ENCODE measurements at places on chromosomes 2 and 18.

GRCh38 chr2:72757177-72757775 is 68.6 kb downstream of the EXOC6B start:
- DNase-seq, result no peak

GRCh38 chr2:181585732-181586131 is 71.2 kb downstream of the CERKL start:
- no peak for DNase-seq

DNA sequence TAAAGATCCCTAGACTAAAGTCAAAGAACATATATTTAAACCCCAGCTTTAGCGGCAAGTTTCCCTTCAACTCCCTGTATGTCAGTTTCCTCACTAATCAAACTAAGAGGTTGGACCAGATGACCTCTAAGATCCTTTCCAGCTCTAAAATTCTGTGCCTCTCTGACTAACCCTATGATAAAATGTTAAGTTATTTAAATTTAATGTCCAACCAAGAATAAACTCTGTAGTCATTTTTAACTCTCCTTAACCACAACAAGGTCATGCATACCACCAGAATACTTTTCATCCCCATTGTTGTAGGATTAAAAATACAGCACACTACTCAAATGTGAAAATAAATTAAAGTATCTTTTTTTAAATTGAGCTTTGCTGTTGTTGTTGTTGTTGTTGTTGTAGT is 5.2 kb upstream of the PDE1A start:
- DNase-seq, result no peak

- DNase-seq, result no peak
Measured at GRCh38 chr2:128108166-128108565, 17.2 kb downstream of the UGGT1 start.

DNA sequence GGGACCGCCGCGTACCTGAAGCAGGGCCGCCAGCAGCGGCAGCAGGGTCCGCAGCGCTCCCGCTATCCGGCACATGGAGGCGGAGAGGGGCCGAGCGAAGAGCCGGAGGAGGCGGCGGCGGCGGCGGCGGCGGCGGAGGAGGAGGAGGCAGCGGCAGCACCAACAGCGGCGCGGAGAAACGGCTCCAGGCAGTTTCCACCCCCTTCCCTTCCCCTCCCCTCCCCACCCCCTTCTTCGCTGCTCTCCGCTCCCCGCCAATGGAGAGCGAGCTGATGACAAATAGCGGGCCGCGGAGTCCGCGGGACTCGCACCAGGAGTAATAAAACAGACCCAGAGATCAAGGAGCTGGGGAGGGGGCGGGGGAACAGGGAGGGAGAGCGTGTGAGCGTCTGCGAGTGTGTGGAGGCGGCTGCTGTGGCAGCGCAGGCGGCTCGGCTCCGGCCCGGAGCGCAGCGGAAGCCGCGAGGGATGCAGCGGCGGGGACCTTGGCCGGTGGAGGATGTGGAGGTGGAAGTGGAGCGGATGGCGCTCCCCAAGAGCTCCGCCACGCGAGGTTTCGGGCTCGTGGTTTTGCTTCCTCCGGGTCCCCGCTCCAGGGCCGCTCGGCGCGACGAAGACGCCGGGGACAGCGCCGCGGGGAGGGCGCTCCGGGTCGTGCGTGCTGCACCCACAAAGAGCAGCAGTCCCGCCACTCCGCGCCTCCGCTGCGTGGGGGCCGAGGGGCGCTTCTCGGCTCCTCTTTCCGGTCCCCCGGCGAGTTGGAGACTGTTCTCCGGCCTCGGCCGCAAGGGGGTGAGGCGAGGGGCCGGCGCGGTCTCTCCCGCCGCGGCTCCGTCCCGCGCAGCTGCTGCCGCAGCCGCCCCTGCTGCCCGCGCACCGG is at the start of gene CDH2:
CDH2 (minus strand) TSS at position 183 of the 880 bp plus-strand sequence; CDS start at position 75, 108 bp downstream.
- DNase-seq, result no peak

DNA sequence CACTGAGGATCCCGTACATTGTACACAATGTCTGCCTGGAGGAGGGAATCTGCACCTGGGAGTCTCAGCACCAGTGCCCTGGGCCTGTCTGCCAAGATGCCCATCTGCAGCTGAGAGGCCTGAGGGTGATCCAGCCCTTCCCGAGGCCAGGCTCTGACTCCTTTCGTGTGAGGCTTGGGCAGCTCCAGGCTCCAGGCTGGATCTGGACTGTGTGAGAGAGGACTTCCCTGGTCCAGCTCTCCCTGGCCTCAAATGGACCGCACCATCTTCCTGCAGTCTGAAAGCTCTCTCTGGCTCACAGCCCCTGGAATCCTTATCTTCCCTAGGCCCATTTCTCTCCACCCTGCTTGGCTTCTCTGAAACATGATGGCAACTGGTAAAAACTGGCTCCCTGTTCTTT is 324.6 kb downstream of the DYSF start:
- no peak for DNase-seq

- no peak for DNase-seq
Measured at GRCh38 chr18:7070466-7070865, 47.1 kb downstream of the LAMA1 start.

- DNase-seq, result no peak
Measured at GRCh38 chr2:109386004-109386695, 227.6 kb downstream of the SEPTIN10 start.

DNA sequence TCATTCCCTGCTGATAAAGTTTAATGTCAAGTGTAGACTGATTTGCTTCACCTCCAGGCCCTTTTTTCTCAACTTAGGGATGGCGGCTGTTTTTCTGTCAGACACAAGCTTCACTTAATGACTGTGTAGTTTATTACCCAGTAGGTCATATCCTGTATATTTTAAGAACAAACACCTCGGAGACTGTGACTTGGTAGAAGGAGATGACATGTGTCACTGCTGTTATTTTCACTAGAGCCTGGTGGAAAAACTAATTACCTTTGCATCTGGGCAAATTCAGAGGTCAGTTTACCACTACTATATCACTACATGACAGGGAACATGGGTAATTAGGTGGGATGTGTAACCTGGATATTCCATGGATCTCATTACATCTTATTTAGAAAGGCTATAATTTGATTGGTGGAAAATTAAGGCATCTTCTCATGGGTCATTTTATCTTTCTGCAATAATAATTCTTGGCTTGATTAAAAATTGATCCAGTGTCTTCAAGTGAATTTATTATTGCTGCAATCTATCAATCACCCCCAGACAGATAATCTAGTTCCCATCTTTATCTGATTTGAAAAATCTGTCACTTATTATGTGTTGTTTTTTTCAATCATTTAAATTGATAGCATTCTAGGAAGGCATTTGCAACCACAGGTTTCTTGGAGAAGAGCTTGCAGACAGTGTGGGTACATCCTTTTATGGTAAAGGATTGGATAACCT is 353.8 kb upstream of the SPRED2 start:
- no peak for DNase-seq

- no peak for DNase-seq
Measured at GRCh38 chr2:144518748-144519596, 947 bp downstream of the ZEB2 start.

DNA sequence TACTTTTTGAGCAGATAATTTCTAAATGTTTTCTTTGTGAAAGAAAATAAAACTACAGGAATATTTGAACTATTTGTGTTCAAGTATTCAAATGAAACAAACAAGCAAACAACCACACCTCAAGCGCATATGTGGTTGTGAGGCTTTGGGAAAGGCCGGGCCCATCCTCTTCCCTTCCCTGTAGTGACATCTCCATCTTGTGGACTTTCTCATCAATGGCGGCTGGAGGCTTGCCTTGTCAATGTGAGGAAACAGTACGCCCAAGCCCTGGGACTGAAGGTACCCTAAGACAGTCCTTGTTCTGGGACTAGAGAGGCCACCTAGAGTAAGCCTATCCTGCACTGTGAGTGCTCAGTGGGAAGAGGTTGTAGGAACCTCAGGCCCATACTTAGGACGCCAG is 166.8 kb downstream of the TPGS2 start:
- DNase-seq, result no peak

DNA sequence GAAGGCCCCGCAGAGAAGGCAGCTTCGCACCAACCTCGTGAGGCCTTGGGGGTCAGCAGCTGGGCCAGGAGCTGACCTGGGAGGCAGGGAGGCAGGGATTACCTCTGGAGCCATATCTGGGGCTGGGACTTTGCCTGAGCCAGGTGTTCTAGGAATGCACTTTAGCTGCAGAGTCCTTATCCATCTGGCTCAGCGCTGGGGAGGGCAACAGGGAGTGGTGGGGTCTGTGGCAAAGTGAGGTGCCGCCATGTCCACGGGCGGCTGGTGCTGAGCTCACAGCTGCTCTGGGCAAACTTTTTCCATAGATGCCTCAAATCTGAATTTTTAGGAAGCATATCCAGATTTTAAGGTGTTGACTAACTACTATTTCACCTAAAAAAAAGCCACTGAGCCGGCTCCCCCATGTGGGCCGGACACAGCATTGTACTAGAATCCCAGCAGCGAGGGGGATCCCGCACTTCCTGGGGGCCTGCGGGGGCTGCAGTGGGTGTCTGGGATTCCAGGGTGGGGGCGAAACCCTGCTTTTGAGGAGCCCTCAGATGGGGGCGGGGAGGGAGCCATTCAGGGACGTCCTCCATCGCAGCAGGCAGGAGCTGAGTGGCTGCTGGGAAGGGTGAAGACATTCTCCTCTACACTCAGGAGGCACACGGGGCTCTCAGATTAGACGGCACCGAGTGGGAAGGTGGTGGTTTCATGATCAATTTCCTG is 34.6 kb downstream of the RTP5 start:
- no peak for DNase-seq

GRCh38 chr18:45121146-45121545 is 440.5 kb downstream of the SETBP1 start:
- no peak for DNase-seq

DNA sequence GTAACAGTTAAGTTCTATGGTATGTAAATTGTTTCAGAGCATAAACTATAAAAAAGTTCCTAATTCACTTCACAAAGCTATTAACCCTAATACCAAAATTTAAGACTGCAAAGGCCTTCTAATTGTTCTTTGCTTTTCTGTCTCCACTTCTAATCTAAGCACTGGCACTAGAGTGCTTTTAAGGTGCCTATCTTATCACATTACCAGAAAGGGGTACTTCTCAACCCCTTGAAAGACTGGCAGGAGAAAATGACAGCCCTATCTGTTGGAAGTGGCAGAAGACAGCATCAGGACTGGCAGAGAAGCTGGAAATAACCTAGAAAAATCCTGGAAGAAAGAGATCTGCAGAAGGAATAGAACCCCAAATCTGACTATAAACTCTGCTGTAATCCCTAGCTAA is 10.3 kb downstream of the CNRIP1 start:
- no peak for DNase-seq

DNA sequence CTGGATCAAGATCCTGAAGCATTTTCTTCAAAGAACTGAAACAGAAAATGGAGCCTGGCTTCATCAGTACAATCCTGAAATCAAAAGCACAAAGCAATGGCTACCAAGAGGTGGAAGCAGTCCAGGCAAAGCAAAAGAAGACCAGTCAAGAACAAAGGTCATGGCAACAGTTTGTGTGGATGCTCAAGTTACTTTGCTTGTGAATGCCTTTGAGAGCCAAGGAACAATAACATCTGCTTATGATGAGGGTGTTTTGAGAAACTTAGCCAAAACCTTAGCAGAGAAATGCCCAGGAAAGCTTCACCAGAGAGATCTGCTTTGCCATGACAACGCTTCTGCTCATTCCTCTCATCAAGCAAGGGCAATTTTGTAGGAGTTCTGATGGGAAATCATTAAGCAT is 723.1 kb downstream of the TMEM182 start:
- DNase-seq, result no peak

DNA sequence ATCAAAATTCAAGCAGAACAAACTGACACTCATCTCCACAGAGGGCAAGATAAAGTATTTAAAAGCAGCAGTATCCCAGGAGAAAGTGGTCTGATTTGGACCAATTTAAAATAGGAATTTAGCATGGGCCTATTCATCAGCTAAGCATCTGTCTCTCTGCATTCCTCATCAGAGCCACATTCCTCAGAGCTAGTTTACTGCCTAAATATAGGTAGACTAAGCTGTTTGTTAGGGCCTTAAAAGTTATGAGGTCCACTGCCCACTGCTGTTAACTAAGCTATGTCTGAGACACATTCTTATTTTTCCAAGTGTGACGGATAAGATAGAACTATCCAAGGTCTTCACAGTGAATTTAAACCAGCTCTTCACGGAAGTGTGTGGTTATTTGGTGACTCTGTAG is 17.6 kb downstream of the NEB start:
- no peak for DNase-seq

GRCh38 chr2:181164699-181165098 is 184.3 kb downstream of the UBE2E3 start:
- DNase-seq, result no peak

- DNase-seq, result no peak
Measured at GRCh38 chr2:127373362-127374083, 14.3 kb downstream of the MAP3K2 start.

DNA sequence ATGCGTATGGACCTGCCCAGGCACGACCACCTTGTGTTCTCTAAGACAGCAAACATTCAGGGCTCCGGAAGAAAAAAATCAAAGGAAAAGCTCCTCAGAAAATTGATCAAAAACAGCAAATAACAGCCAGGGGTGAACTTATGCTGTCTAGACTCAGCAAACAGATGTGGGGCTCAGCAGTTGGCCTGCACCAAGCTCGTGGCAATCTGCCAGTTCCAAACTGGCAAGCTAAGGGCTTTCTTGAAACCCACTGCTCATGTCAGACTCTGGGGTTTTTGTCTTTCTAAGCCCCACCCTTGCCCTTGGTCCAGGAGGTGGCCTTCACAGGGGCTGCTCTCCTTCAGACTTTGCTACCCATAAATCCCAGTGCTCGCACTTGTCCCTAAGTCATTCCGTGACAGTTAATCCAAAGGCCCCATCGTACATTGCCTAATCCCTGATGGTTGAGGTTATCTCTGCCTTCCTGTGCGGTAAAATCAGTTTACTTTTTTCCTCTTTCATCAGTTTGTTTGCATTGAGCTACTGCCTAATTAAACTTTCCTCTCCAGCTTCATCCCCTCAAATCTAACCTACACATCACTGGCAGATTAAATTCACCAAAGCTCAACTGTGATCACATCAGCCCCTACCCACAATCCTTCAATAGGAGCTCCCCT is 408.0 kb downstream of the LRATD1 start:
- DNase-seq, result peak; percentile 21

GRCh38 chr2:206989311-206989710 is 50.0 kb downstream of the CPO start:
- no peak for DNase-seq

- no peak for DNase-seq
Measured at GRCh38 chr2:203774760-203775159, 68.3 kb downstream of the CD28 start.

- no peak for DNase-seq
Measured at GRCh38 chr18:58337686-58338085, 291.2 kb downstream of the ALPK2 start.

GRCh38 chr2:136132825-136133155 is 14.8 kb upstream of the CXCR4 start:
- no peak for DNase-seq

DNA sequence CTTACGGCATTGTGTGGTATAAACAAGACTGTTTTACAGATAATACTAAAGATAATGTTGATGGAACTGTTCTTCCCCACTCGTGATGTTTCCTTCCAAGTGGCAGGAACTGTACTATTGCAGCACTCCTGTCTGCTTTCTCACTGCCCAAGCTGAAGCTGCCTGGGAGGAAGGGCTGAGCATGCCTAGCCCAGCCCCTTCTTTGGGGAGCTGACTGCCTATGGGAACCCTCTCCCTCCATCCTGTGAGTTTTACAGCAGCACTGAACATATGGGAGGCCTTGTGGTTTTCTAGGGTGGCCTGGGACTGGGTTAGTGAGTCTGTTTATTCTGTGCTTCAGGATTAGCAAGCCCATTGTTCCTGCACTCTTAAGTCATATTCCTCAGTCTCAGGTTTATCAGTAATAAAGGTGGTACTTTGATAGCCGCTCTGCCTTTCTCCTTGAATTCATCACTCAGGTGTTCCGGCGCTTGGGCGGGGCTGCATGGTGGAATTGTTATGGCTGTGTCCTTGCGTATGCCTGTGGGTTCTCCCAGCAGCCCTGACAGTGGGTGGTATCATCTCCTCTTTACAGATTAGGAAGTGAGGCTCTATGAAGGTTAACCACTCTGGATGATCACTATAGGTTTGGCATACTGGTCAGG is 379.7 kb downstream of the PTPRM start:
- DNase-seq, result no peak
